Skeletal muscle cell (primary cell): ENCODE measurements at places on chromosomes 16 and 17.

DNA sequence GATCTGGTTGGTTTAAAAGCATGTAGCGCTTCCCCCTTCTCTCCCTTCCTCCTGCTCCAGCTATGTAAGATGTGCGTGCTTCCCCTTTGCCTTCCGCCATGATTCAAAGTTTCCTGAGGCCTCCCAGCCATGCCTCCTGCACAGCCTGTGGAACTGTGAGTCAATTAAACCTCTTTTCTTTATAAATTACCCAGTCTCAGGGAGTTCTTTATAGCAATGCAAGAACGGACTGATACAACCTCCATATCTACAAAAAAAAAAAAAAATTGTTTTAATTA, 16.6 kb upstream of the PDXDC1 start:
- DNase-seq, result no peak

DNA sequence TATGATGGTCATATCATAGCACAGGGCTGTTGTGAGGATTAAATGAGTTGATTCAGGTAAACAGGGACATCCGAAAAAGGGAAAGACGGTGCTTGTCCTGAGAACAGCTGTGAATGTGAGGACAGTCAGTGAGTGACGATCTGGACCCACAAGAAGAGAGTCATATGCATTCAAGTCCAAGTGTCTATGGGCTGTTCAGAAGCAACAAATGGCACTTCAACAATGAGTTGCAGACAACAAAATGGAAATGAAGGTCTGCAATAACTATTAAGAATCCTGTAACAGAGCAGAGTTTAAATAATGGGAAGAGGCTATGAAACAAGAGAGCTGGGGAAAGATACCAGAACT, 100.3 kb downstream of the ADCY9 start:
- no peak for DNase-seq

DNA sequence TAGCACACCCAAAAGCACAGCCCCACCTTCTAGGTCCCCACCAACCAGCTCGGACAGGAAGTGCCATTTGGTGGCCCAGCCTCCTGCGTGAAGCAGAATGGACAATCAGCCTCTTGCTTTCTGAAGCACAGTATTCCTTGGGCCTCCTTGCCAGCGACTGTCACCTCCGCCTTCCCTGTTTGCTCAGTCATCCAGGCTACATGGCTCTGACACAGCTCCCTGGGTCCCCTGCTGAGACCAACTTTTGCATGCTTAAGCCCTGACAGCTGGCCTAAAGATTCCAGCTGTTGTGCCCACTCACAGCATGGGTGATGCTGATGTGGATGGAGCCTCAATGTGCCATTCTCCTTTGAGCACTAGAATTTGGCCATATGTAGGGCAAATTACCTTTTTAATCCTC, 4.5 kb upstream of the CACNG5 start:
- DNase-seq, result no peak

DNA sequence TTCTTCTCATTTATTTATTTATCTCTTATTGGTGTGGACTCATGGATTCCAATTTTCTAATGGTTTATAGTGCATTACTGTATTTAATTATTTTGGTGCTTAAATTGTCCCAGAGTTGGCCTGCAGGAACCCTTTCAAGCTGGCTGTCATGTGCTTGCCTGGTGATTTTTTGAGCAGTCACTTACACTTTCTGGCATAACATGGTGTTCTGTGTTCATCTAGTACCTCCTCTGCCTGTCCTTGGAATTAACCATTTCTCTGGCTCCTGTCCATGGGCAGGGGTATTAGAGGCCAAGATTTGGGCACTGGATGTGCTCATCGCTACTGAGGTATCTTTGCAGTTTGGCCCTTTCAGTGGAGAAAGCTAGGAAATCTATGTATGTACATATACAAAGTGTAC, 67.0 kb downstream of the CLEC16A start:
- no peak for DNase-seq

GRCh38 chr17:5097101-5097834, 14.4 kb downstream of the ZNF232 start:
- no peak for DNase-seq

GRCh38 chr17:55760643-55761355, 9.9 kb downstream of the PCTP start:
- DNase-seq, result no peak

- DNase-seq, result no peak
These were observed 23.8 kb downstream of the EPN2 start for GRCh38 chr17:19260958-19261357.

DNA sequence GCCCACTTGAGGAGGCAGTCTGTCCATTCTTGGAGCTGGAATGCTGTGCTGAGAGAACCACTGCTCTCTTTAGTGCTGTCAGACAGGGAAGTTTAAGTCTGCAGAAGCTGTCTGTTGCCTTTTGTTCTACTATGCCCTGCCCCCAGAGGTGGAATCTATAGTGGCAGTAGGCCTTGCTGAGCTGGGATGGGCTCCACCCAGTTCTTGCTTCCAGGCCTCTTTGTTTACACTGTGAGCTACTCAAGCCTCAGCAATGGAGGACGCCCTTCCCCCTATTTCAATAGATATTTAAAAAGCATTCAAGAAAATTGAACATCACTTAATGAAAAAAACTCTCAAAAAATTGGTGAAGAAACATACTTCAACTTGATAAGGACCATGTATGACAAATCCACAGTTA, 313.5 kb downstream of the PHKB start:
- DNase-seq, result peak; percentile 28

- no peak for DNase-seq
These were observed 17.4 kb upstream of the ENPP7 start for GRCh38 chr17:79713391-79713790.

DNA sequence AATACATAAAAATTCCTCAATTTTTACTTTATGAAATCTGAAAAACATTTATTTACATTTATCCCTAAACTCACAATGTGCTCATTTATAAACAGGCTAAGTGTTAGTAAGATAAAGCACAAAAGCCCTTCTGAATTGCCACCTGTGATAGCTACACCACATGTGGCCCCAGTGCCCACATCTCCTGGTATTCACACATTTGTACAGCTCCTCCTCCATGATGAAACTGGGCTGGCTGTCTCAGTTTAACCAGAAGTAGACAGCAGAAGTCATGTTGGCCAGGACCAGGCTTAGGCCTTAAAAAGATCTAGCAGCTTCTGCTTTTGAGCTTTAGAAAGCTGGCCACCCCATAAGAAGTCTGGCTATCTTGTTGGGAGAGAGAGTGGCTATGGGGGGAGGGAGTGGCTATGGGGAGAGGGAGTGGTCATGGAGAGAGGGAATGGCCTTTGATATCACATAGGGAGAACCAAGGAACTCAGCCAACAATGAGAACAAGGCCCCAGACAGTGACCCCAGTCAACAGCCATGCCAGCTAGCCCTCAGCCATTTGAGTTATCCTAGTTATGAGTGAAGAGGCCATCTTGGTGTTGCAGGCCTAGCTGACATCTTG, 47.4 kb downstream of the CEP95 start:
- DNase-seq, result no peak

GRCh38 chr16:77298418-77299360, 99.5 kb downstream of the SYCE1L start:
- DNase-seq, result peak; percentile 86

- no peak for DNase-seq
These were observed 59.6 kb upstream of the ENPP7 start for GRCh38 chr17:79671085-79671694.

DNA sequence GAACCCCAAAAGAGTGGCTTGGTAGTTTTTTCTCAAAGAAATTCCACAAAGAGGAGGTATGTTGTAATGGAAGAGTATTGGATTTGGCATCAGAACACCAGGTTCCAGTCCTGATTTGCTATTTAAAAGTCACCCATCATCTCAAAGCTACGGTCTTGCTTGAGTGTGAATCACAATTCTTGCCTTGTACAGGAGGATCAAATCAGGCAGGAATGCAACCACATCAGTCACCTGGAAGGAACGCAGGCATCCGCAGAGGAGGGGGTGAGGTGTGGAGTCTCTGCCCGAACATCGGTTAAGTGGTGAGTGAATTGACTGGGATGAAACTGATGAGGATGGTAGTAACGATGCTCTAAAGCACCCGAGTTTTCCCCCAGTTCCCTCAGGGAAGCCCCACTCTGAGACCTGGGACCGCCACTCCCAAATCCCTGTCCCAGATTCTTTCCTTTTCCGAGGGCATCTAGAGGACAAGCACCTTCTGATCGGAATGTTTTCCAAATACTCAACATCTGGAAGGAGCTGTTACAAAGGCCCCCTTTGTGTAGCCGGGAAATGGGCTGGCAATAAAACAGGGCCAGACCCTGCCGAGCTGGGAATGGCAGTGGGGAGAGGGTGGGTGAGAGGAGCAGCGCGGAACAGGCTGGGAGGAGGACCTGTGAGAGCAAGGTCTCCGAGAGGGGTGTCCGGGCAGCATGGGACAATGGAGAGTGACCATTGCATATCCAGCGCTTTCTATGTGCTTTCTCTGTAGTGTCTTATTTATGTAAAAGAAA, 469.6 kb downstream of the SLC39A11 start:
- DNase-seq, result no peak

DNA sequence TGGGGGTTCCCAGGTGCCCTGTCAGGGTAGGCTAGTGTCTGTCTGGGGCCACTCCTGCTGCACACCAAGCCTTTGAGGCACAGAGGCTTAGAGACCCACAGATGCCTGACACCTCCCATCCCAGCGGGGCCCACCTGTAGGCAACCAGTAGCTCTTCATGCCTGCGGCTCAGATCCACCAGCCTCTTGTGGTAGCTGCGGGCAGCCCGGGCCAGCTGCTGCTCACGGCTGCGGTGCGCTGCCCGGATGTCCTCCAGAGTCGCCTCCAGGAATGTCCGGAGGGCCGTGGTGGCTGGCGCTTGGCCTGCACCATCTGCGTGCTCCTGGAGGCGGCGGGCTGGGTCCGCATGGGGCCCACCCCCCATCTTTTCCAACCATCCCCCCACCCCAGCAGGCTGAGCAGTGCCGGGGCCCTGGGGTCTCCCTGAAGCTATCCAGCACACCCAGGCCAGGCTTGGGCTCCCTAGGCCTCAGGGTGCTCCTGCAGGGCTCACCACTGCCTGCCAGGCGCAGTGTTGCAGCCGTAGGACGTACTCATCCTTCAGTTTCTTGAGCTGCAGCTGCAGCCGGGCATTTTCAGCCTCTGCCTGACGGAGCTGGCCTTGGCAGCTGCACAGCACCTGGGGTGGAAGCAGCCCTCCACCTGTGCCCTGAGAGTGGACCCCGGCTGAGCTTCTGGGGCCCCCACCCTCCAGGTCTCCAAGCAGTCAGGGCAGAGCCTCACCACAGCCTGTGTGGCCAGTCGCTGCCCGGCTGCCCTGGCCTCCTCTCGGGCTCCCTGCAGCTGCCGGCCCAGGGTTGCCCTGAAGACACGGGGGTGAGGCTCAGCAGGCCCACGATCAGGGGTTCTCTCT, 1.8 kb downstream of the CCDC78 start:
- DNase-seq, result no peak

- peak; percentile 9 for DNase-seq
These were observed 187.9 kb downstream of the KCNJ2 start for GRCh38 chr17:70357190-70357589.

DNA sequence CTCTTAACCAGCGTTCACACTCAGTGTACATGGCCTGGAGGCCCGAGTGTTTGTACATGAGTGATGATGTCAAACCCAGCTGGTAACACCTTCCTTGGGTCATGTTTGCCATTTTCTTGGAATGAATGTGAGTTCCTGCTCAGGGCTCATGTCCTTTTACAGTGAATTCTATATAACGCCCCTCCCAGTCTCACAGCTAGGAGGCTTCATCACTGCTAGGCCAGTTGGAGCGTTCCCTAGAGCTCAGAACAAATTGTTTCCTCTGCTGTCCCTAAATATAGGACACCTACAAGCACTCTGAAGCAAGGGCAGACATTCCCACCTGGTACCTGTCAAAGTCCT, 5.5 kb downstream of the TIMM22 start:
- no peak for DNase-seq

GRCh38 chr16:79509211-79509631, 91.3 kb downstream of the MAF start:
- DNase-seq, result no peak

- no peak for DNase-seq
These were observed 41.7 kb downstream of the SRL start for GRCh38 chr16:4200000-4200780.

- DNase-seq, result no peak
These were observed 5.6 kb upstream of the CDK5R1 start for GRCh38 chr17:32481193-32481592.

- DNase-seq, result no peak
These were observed 23.2 kb upstream of the NTN1 start for GRCh38 chr17:8997994-8998628.

GRCh38 chr16:13866073-13866472, 53.9 kb upstream of the ERCC4 start:
- DNase-seq, result peak; percentile 28

GRCh38 chr17:3033248-3033640, 30.2 kb downstream of the OR1D5 start:
- no peak for DNase-seq

- no peak for DNase-seq
These were observed 16.5 kb downstream of the FCSK start for GRCh38 chr16:70470927-70471341.

DNA sequence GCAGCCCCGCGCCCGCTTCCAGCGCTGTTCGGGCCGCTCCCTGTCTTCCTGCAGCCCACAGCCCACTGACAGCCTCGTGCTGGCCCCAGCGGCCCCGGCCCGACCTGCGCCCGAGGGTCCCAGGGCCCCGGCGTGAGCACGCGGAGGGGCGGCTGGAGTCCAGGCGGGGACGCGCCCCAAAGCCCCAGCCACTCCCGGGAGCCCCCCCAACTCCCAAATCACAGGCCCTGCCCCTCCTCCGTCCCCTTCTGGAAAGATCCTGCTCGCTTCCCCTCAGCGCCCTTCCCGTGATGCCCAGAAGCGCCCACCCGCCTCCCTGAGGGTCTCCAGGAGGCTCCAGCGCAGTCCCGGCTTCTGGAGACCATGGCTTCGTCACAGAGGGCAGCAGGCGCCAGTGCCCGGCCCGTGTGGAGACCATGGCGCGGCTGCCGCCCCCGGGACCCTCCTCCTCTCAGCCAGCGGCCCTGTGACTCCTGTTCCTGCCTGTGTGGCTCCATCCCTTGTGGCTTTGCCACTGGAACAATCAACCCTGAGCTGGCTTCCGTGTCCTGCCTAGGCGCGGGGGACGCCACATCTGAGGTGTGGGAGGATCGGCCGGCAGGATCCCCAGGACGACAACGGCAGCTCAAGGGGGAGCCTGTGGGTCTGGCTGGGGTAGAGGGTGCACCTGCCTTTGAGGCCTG, 3.9 kb downstream of the UTS2R start:
- DNase-seq, result no peak
